NCI-H187 treated with DMSO at 0.1 percent for 48 hours (cell line): ENCODE measurements at places on chromosomes 12 and 14.

DNA sequence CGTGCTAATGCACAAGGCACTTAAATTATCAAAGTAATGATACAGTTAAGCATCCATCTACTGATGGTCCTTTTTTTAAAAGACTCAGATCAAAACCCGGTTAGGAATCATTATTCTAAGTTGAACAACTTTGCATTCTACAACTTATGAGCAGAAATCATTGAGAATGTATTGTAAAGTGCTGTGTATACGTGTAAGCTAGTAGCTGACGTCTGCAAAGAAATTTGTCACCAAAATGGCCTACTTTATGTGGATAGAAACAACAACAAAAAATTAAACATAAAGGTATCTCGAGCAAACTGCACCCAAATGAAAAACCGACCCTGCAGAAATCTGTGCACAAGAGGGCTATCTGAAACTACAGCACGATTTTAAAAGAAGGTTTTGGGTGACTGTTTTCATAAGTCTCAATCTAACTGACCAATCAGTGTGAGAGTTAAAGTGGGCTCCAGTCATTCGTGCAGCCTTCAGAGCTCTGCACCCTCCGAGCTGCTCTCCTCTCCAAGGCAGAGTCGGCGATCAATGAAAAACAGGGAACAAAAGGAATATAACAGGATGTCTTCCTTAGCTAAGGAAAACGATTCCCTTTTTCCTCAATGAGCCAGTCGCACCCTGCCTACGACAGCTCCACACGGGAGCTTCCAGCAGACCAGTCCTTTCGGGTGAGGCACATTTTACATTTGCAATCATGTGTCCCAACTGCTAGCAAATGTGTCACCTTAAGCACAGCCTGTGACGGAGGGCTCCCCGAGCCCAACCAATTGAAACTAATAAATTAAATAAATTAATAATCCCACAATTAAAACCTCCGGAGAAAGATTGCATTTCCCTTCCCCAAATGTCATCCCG lies 200.7 kb upstream of the FOXN3 start:
- DNase-seq = no peak

DNA sequence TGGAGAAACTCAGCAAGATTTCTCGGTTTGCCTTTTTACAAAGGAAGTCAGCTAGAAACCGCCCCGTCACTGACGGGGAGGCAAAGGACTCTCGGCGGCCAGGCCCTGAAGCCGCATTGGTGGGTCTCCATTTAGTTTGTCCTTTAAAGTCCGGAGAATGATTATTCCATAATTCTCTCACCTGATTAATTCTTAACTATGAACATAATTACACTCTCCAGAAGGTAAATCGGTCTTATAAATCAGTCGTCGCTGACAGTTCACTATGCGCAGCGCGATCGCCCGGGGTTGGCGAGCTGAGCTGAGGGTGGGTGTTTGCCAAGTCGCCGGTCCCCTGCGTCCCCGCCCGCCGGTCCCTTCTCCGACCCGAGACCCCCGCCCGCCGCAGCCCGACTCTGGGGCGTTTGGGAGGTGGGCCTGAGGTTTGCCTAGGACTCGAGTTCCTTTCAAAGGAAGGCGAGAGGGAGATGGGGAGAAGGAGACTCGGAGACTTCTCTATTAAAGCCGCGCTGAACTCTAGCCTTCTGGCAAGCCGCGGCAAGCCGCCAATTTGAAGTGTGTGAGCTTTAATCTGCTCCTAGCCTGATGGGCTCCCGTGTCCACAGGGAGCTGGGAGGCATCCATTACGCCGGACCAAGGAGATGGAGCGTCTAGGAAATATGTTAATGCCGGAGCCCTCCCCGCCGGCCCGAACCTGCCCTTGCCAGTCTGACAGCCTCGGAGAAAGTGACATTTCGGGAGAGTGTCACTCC lies 392.9 kb downstream of the NOVA1 start:
- no peak for DNase-seq

DNA sequence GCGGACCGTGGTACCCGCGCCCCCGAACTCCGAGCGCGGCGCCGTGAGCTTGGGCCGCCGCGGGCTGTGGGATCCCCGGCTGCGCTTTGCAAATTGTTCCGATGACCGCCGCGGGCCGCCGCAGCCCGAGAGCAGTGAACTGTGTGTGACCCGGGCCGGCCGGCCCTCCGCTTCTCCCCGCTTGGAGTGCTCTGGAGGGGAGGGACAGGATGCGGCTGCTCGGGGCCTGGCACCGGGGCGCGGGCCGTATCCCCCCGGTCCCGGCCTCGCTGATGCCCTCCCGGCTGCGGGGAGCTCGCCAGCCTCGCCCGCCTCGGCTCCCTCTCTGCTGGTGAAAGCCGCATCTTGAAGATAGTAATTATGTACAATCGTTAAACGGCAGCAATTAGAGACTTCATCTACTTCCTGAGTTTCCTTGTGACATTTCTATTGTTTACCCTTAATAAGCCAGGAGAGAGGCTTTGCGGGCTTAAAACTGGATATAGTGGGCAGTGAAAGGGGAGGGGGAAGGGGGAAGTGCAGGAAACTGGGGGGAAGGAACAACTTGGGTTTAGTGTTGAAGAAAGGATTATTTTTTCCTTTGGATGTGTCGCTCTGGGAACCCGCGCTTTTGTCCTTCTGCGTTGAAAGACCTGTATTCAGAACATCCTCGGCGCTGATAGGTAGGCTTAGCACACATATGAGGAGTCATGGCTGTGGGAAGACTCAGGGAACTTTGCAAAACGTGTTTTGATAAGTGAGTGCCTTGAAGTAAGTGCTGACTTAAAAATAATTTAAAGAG lies 1.2 kb downstream of the PELI2 start:
- no peak for DNase-seq

- DNase-seq = no peak
These were observed 64.1 kb downstream of the KIF26A start for GRCh38 chr14:104202259-104203070.

DNA sequence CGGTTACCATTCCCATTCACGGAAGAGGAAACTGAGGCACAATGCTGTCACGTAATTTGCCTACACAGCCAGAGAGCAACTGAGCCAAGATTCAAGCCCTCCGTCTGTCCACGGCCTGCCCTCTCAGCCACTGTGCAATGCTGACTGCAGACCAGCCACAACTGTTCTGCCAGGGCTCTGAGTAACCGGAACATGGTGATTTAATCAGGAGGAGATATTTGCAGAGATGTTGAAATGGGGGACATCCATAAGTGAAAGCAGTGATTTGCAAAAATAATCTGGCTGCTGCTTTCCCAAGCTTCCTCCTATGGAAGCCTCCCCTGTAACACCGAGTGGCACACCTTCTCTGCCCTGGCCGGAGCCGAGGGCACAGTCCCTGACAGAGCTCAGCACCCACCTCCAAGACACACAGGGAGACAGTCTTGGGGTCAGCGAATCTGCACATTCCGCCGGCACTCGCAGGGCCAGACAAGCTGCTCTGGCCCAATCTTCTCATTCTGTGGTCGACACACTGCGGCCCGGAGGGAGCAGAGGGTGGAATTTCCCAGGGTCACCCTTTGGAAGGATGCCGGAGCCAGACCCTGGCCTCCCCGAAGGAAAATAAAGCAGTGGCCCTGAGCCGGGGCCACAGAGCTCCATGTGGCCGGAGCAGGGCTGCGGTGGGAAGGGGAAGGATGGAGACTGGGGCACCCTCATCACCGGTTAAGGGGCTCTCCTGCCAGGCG lies 158.2 kb upstream of the DIO3 start:
- no peak for DNase-seq

GRCh38 chr12:50984586-50985298 lies 32.4 kb downstream of the HIGD1C start:
- DNase-seq = no peak

- DNase-seq = no peak
These were observed 33.5 kb downstream of the CLEC1A start for GRCh38 chr12:10065241-10065640.

- DNase-seq = no peak
These were observed 13.0 kb downstream of the TMEM52B start for GRCh38 chr12:10191865-10192264.

GRCh38 chr14:74510223-74510931 lies 16.8 kb downstream of the ISCA2 start:
- DNase-seq = no peak

DNA sequence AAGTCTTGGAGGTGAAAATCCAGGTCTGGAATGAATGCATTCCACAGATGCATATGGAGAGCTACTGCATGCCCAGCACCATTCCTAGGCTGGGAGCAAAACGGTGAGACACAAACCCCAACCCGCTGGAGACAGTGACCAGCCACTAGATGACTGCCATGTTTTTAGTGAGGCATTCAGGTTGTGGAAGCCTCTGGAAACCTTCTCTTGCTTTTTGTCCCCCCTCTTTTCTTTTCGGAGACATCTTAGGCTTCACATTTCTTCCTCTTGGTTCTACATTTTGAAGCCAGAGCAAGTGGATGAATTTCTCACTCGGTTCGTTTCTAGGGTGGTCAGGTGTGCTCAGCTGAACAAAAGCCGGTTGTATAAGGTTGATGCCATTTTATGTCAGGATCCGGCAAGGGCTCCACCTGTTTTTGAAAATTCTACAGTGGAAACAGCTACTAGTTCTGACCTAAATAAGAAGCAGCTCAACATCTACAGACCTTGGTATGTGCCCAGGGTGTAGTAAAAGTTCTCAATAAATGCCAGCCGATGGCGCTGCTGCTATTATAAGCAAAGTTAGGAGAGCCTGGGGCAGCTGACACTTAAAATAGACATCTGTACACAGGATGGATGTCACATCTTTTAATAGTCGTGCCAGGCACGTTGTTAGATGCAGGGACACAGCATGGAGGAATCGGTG lies 1.8 kb upstream of the ZNF839 start:
- no peak for DNase-seq

DNA sequence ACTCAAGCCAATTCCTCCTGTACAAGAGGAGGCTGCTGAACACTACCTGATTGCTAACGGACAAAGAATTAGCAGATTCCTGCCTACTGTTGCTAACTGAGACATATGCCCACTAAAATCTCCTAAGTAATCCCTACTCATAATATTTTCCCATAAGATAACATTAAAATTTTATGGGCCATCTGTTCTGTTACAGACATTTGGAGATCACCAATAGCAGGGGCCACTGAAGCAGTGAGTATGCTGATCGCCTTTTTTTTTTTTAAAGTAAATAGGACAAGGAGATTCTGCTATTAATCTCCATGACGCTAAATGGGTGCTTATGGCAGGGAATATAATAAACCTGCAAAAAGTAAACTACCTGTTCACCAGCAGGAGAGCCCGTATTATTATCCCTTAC lies 292.9 kb downstream of the MED13L start:
- peak; percentile 25 for DNase-seq

DNA sequence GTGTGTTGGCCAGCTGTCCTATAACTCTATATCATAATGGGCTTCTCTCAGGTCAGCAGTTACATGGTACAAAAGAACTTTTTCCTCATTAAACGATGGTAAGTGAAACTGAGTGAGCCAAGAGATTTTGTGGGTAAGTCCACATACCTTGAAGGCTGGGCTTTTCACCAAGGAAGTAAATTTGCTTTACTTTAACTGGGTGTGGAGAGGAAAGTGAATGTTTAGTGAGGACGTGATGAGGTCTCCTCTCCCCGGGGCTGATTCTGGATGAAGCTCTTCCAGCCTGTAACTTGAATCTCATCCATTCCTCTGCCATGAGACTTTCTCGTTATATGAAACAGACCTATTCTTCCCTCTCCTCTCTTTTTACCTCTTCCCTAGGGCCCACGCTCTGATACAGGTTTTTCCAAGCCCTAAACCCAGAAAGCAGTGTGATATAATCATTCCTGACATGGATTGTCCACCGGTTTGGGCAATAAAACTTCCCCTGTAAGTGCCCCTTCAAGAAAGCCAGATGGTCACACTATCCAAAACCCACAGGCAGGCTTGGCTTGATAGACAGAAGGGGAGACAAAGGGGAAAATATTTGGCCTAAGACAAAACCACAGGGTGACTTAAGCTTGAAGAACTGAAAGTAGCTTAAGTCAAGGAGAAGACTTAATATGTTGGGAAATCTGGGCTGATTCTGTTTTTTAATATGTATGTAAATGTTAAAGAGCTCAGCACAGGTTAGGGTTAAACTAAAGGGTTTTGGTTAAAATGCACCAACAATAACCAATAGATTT lies 50.3 kb downstream of the CIT start:
- no peak for DNase-seq

GRCh38 chr12:128844031-128844635 lies 9.1 kb upstream of the GLT1D1 start:
- no peak for DNase-seq

- no peak for DNase-seq
These were observed 135.5 kb downstream of the PAWR start for GRCh38 chr12:79555028-79555925.

DNA sequence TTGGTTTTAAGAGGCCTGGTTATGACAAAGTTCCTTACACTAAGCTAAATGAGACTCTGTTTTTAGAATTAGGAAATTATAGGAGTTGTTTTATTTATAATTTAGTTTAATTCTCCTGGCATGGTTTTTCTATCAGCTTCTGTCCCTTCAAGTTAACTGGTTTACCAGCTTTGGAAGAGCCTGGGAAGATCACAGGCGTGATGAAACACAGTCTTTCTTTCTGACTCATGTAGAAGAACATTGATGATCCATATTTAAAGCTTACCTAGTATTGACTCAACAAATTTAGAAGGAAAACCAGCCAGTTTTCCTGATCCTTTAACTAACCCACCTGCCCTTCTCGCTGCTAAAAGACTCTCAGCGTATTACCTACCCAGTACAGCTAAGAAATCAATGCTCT lies 155.2 kb downstream of the TGFB3 start:
- no peak for DNase-seq

DNA sequence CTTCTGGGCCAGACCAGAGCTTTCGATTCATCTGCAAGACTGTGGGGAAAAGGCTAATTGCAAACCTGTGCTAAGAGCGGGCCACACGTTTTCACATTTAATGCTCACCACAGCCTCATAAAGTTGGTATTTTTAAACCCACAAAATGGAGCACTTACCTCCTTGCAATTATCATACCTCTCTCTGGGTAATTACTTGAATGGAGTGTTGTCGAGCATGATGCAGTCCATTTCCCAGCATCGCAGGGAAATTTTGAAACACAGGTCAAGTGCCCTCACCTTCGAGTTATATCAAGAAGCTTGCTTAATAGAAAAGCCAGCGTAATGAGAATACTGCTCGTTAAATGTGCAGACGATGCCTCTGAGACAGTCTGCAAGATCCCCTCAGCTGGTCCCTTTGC lies 8.8 kb upstream of the IFI27L2 start:
- peak; percentile 59 for DNase-seq

GRCh38 chr12:2324387-2324786 lies 271.6 kb downstream of the CACNA1C start:
- peak; percentile 90 for DNase-seq

DNA sequence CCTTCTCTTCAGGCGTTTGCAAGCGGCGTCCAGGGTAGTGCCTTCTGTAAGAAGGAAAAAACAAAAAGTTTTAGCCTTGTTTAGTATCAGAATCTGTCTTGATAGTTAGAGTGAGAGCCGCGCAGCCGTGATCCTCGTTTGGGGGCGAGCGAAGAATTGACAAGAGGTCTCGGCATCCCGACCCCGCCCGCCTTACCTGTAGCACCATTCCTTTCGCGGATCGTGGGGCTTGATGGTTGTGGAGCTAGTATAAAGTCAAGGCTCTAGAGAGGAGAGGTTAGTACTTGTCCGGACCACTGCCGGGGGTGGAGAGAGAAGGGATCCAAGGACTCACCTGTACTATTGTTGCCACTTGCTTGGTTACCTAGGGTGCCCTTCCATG lies 494 bp downstream of the TMTC3 start:
- DNase-seq = no peak

- DNase-seq = no peak
These were observed 2.2 kb upstream of the RPS6KA5 start for GRCh38 chr14:91062600-91062999.
